DMS 273 treated with DMSO at 0.1 percent for 48 hours (cell line): ENCODE measurements at places on chromosomes 1 and 21.

DNA sequence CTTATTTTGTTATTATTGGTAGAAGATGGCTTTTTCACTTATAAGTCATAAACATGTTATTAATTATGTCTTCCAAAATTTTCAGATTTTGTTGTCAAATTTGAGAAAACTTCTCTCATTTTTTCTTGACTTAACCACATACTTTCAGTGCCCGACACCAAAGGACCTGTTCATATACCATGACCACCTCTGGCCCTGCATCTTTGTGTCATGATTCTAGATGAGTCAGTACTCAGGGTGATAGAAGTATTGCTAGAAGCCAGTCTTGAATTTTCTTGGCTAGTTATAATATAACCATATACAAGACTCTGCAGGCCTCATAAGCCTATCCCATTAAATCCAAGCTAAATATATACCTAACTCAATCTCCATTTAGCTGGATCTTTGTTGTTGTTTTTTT lies 35.4 kb upstream of the DPH5 start:
- DNase-seq = no peak

- DNase-seq = no peak
These were observed 11.7 kb upstream of the CD101 start for GRCh38 chr1:116989835-116990234.

- no peak for DNase-seq
These were observed 149.6 kb upstream of the SGIP1 start for GRCh38 chr1:66384258-66384921.

- DNase-seq = no peak
These were observed 90.6 kb upstream of the KCTD3 start for GRCh38 chr1:215476541-215476940.

- DNase-seq = no peak
These were observed 67.8 kb downstream of the ITPKB start for GRCh38 chr1:226671277-226671676.
